ENCODE measurements at places on chromosomes 3 and 15. TPM values are rescaled to one million over a fixed set of nuclear protein-coding genes. Genes with fewer than 3 reads are reported as not detected.

NR1I2 gene
- 0.12 TPM for total RNA-seq

TMEM158 gene
- total RNA-seq: 3.0 TPM

- H3K4me3 ChIP-seq: no peak overlapping the region
- no peak overlapping the region for H3K27ac ChIP-seq
- H3K27me3 ChIP-seq: no peaks in the 10 kb centered on the region
- H3K4me1 ChIP-seq: no peaks in the 10 kb centered on the region
Observed at GRCh38 chr15:36917411-36918267, 182.7 kb downstream of the MEIS2 start.

DNA sequence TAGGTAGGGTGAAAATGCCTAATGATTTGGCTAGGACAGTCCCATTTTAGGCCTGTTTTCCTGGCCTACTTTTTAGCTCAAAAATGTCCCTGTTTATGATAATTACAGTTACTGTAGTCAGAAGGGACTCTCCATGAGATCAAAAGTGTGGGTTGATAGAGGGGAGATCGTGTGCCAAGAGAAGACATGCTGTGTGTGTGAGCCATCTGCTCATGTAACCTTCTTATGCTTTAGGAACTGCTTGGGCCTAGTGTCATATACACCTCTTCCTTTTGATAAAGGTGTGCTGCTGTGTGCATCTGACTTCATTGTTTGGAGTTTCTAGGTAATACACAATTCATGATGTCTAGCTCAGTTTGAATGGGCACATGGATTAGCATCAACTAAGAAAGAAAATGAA lies 786.5 kb downstream of the PDCD6IP start:
- H3K36me3 ChIP-seq: no peaks in the 10 kb centered on the region
- H3K27me3 ChIP-seq: no peaks in the 10 kb centered on the region
- no peak for DNase-seq
- H3K4me3 ChIP-seq: no peak overlapping the region
- H3K4me1 ChIP-seq: no peaks in the 10 kb centered on the region
- H3K27ac ChIP-seq: no peak overlapping the region

DNA sequence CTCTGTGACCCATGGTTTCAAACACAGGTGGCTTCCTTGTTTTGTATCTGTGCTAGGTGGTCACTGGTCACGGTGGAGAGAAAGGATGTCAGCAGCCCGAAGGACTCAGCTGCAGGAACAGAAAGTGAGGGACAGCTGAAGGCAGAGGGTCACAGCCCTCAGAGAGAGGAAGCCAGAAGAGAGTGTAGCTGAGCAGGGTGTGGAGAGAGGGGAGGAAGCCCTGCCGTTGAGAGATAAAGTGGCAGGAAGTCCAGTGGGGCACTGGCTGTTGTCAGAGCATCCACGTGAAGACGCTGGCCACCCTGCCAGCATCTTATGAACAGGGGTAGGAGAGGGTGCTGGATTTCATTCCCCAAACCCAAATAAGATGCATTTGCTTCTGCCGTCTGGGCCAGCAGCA lies 36.9 kb downstream of the LIMD1 start:
- no peak for DNase-seq
- no peak overlapping the region for H3K27ac ChIP-seq
- H3K4me1 ChIP-seq: no peaks in the 10 kb centered on the region
- no peaks in the 10 kb centered on the region for H3K27me3 ChIP-seq
- no peak overlapping the region for H3K4me3 ChIP-seq

Measured in aorta (tissue), 5 donors.